ENCODE measurements at places on chromosomes 12 and 14.

GRCh38 chr14:91869556-91869955 is 2.2 kb upstream of the TC2N start:
- DNase-seq = no peak

- DNase-seq = no peak
Measured at GRCh38 chr12:113926788-113927187, 39.3 kb downstream of the RBM19 start.

DNA sequence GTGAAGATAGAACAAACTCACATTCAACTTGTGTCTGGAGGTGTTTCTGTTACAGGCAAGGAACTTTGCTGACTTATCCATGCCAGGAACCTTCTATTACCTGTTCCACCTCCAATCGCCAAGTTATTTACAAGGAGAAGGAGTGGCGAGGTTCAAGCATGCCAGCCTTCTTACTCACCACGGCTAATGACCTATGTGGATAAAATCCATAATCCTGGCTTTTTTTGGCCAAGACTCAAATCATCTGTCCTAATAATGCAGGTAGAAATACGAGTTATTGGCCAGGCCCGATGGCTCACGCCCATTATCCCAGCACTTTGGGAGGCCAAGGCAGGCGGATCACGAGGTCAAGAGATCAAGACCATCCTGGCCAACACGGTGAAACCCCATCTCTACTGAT is 241.6 kb downstream of the TMEM132D start:
- DNase-seq = no peak

DNA sequence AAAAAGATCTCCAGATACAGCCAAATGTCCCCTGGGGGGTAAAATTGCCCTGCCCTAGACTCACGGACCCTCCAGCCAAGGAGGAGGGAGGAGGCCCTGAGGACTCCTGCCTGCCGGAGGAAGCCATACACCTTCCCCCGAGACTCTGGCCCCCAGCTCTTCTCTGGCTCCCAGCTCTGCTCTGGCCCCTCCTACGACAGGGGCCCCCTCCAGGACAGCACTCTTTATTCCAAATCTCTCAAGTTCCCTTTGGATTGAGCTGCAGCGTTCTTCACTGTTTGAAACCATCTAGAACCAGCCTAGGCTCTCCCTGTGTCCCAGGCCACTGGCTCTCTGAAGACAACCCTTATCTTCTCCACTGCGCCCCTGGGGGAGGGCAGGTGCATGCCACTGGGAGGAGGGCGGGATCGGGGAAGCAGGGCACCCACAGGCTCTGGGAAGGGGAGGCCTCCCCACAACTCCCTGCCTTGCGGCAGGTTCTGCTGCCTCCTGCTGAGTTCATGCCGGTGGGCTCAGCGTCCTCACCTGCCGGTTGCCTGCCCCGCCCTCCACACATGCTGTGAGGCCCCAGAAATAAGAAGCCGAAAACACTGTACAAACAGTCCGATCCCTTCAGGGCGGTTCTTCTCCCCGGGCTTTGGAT is 112.7 kb downstream of the DICER1 start:
- no peak for DNase-seq

GRCh38 chr12:94815958-94816357 is 165.6 kb upstream of the TMCC3 start:
- no peak for DNase-seq

Data from stimulated activated CD8-positive, alpha-beta memory T cell treated with anti-CD3 and anti-CD28 coated beads, Interleukin-2, amount 100 ng/mL, for 1 hour (primary cell).